Colonic mucosa (tissue), 4 donors: ENCODE measurements at places on chromosomes 5 and 9.

DNA sequence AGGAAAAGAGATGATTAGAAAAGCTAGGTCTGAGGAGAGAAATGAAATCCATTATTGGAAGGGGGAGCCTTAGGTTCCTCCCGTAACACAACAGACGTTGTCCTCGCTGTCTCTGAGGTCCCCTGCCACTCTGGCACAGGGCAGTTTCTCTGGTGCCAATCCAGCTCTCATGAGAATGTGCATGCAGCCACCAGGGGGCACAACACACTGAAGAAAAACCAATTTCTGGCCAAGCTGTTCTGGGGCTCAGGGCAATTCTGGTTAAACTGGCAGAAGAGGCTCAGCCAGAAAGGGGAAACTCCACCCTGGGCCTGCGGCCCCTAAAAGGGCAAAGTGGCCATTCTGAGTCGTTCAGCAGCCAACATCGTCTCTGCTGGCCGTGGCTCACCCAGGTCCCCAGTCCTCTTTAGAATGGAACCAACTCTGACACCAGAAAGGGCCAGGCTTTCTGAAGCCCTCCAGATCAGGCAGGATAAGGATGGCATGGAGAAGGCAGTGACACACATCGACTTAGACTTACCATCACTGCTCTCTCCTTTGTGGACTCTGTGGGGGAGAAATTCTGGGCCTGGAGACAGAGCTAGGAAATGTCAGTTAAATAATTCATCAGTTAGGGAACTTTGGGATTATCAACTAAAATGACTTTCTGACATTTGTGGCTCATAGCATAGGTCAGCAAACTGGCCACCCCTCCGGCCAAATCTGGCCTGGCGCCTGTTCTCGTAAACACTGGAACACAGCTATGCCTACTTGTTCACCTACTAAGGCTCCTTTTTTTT lies 58.5 kb upstream of the GOLPH3 start:
- H3K4me3 ChIP-seq = no peak overlapping the region
- no peaks in the 10 kb centered on the region for H3K27me3 ChIP-seq
- peak; percentile 85 for DNase-seq
- H3K4me1 ChIP-seq = no peaks in the 10 kb centered on the region

DNA sequence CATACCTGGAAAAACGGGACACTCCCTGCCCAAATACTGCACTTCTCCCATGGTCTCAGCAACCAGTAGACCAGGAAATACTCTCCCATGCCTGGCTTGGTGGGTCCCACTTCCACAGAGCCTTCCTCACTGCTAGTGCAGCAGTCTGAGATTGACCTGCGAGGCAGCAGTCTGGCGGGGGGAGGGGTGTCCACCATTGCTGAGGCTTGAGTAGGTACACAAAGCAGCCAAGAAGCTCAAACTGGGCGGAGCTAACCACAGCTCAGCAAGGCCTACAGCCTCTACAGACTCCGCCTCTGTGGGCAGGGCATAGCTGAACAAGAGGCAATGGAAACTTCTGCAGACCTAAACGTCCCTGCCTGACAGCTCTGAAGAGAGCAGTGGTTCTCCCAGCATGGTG lies 191.5 kb upstream of the FTMT start:
- no peaks in the 10 kb centered on the region for H3K27me3 ChIP-seq
- no peak overlapping the region for H3K4me3 ChIP-seq
- no peaks in the 10 kb centered on the region for H3K4me1 ChIP-seq

DNA sequence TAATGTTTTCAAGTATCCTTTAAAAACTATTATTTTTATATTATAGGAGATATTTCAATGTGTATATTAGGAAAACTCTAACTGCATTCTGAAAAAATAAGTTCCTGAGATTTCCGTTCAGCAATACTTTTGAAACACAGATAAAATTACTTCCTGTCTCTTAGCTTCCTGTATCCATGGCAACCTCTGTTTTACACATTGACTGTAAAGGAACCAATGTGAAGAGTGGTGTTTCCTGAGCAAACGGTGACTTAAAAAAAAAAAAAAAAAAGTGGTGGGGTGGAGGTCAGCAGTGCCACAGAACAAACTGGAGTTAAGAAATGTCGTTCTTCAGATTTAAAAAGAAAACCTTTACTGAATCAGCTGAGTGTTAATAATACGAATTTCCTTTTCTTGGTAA lies at the start of gene LRRC70:
Gene LRRC70 (plus strand): TSS at position 280 of the 400 bp plus-strand sequence. CDS start 620 bp downstream, outside the sequence.
- no peak for DNase-seq
- no peak within 1 kb of the TSS for H3K27ac ChIP-seq
- no peak within 1 kb of the TSS for H3K4me3 ChIP-seq
- no peaks in the 10 kb centered on the region for H3K36me3 ChIP-seq
- no peaks in the 10 kb centered on the region for H3K27me3 ChIP-seq

DNA sequence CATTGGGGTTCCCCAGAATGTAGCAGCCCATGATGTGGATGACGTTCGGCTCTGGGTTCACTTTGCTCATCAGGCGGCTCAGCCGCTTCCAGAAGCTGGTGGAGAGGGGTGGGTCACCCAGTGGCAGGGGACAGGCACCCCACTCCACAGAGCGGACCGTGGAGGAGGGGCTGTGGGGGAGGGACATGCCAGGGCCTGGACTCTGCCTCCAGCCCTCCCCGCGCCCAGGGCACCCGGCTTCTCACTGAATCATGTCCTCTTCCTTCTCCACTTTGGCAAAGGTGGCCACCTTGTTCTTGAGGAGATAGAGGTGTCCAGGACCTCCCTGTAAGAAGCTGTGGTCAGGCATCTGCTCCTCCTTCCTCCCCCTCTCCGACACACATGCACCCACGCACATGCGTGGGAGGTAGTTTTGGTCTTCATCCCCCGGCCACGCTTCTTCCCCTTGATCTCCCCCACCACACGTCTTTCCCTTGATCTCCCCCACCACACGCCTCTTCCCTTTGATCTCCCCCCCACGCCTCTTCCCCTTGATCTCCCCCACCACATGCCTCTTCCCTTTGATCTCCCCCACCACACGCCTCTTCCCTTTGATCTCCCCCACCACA lies 8.9 kb upstream of the ENTPD8 start:
- DNase-seq = peak; percentile 20
- H3K4me1 ChIP-seq = peaks cover 12% of the 10 kb centered on the region
- H3K27me3 ChIP-seq = no peaks in the 10 kb centered on the region
- H3K27ac ChIP-seq = no peak overlapping the region
- no peak overlapping the region for H3K4me3 ChIP-seq
- H3K36me3 ChIP-seq = no peaks in the 10 kb centered on the region

- H3K27me3 ChIP-seq = no peaks in the 10 kb centered on the region
- no peak overlapping the region for H3K4me3 ChIP-seq
- H3K36me3 ChIP-seq = no peaks in the 10 kb centered on the region
- H3K27ac ChIP-seq = no peak overlapping the region
Measured at GRCh38 chr9:106799152-106799551, 63.8 kb upstream of the ZNF462 start.

- no peak for DNase-seq
- H3K36me3 ChIP-seq = no peaks in the 10 kb centered on the region
- H3K27ac ChIP-seq = no peak overlapping the region
- no peaks in the 10 kb centered on the region for H3K27me3 ChIP-seq
- H3K4me1 ChIP-seq = no peaks in the 10 kb centered on the region
Measured at GRCh38 chr9:138117836-138118235, 240.3 kb downstream of the CACNA1B start.

DNA sequence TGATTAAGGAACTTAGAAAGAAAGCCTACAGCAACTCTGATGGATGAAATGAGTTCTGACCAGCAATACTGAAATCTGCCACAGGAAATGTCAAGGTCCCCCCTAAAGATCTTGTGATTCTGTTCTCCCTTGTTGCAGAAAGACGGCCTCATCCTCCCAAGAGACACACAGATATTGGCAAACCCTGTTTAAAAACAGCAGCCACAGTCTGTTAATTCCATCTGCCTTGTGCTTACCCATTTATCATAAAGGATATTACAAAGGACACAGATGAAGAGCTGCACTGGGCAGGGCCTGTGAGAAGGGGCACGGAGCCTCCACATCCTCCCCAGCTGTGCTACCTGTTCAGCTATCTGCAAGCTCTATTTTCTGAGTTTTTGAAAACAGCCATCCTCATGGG lies 15.2 kb downstream of the RAPGEF1 start:
- H3K36me3 ChIP-seq = no peaks in the 10 kb centered on the region
- H3K4me1 ChIP-seq = peaks cover 15% of the 10 kb centered on the region
- H3K27ac ChIP-seq = no peak overlapping the region
- H3K4me3 ChIP-seq = no peak overlapping the region
- no peak for DNase-seq

GRCh38 chr5:56647099-56647850 lies 168.1 kb upstream of the MAP3K1 start:
- H3K27ac ChIP-seq = no peak overlapping the region
- DNase-seq = no peak
- H3K36me3 ChIP-seq = no peaks in the 10 kb centered on the region
- no peaks in the 10 kb centered on the region for H3K27me3 ChIP-seq
- H3K4me1 ChIP-seq = no peaks in the 10 kb centered on the region
- no peak overlapping the region for H3K4me3 ChIP-seq

- H3K27me3 ChIP-seq = no peaks in the 10 kb centered on the region
- H3K27ac ChIP-seq = no peak overlapping the region
- H3K4me1 ChIP-seq = no peaks in the 10 kb centered on the region
- H3K36me3 ChIP-seq = no peaks in the 10 kb centered on the region
Measured at GRCh38 chr5:135571066-135571609, 7.7 kb downstream of the CXCL14 start.

GRCh38 chr5:169798438-169798837 lies 161.4 kb downstream of the DOCK2 start:
- H3K27ac ChIP-seq = no peak overlapping the region
- H3K36me3 ChIP-seq = no peaks in the 10 kb centered on the region
- H3K27me3 ChIP-seq = no peaks in the 10 kb centered on the region
- no peaks in the 10 kb centered on the region for H3K4me1 ChIP-seq

DNA sequence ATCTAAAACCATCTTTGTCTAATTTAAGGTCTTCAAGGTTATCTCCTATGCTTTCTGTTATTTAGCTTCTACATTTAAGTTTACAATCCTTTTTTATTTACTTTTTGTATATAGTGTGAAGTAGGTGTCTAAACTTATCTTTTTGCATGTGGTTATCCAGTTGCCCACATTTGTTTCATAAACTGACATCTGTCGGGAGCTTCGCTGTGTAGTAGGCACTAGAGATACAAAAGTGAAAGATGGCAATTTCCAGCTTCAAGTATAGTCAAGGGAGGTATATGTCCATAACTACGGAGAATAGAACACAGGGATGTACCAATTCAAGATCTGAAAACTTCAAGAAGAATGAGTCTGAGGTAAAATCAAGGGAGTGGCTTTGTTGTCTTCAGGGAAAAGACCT lies 38.7 kb upstream of the ELL2 start:
- no peaks in the 10 kb centered on the region for H3K36me3 ChIP-seq
- no peaks in the 10 kb centered on the region for H3K4me1 ChIP-seq
- no peak for DNase-seq
- no peaks in the 10 kb centered on the region for H3K27me3 ChIP-seq

DNA sequence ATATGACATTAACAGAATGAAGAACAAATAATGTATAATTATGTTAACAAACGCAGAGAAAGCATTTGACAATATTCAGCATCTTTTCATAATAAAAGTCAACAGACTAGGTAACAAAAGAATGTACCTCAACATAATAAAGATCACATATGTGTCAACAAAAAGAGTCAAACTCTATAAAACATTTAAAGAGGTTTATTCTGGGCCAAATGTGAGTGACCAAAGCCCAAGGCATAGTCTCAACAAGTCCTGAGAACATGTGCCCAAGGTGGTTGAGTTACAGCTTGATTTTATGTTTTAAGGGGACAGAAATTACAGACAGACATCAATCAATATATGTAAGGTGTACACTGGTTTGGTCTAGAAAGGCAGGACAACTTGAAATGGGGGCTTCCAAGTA lies 19.4 kb downstream of the BTNL8 start:
- no peak overlapping the region for H3K27ac ChIP-seq
- H3K4me3 ChIP-seq = no peak overlapping the region
- DNase-seq = no peak

DNA sequence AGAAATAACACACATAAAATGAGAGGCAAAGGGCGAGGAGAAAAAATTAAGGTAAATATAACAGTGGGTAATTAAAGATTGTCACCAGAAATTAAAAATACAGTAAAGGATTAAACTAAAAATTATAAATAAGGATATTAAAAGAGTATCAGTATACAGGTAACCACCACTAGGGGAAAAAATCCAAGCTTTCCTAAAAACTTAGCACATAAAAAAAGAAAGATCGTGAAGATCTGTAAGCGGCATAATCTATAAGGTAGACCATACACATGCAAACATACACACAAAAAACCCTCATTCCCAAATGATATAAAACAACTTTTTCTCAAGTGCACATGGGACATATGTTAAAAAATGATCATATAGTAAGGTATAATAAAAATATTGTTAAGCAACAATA lies 577.3 kb upstream of the NUDT12 start:
- H3K27ac ChIP-seq = no peak overlapping the region
- H3K27me3 ChIP-seq = no peaks in the 10 kb centered on the region
- DNase-seq = no peak

- H3K36me3 ChIP-seq = no peaks in the 10 kb centered on the region
- H3K27me3 ChIP-seq = peaks cover 9% of the 10 kb centered on the region
- H3K4me3 ChIP-seq = no peak overlapping the region
- no peaks in the 10 kb centered on the region for H3K4me1 ChIP-seq
- no peak for DNase-seq
Measured at GRCh38 chr5:930866-931265, 38.2 kb downstream of the TRIP13 start.

DNA sequence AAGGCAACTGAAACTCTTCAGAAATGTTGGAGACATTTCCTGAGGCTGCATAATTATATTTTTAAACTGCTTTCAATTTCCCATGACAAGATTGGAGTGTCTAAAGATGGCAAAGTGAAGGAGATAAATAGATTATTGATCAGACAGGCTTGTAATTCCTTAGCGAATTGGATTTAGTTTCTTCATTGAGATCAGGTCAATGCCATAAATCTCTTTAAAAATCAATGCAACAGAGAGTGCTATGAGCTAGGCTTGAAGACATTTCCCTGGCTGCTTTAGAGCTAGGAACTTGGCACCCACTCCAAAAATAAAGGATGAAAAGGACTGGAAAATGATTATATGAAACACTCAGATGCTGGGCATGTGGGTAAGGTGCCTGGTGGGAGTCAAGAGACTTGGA lies 828.4 kb downstream of the TLR4 start:
- no peaks in the 10 kb centered on the region for H3K4me1 ChIP-seq
- no peak overlapping the region for H3K4me3 ChIP-seq
- no peaks in the 10 kb centered on the region for H3K27me3 ChIP-seq
- no peak overlapping the region for H3K27ac ChIP-seq
- H3K36me3 ChIP-seq = no peaks in the 10 kb centered on the region

- H3K4me1 ChIP-seq = no peaks in the 10 kb centered on the region
- no peak overlapping the region for H3K4me3 ChIP-seq
- H3K36me3 ChIP-seq = no peaks in the 10 kb centered on the region
- no peaks in the 10 kb centered on the region for H3K27me3 ChIP-seq
Measured at GRCh38 chr9:22136461-22137096, 127.5 kb upstream of the CDKN2B start.

GRCh38 chr9:71130521-71130920 lies 9.1 kb upstream of the TRPM3 start:
- no peak for DNase-seq
- no peak overlapping the region for H3K4me3 ChIP-seq
- H3K27me3 ChIP-seq = no peaks in the 10 kb centered on the region

- no peaks in the 10 kb centered on the region for H3K4me1 ChIP-seq
- no peaks in the 10 kb centered on the region for H3K27me3 ChIP-seq
- H3K36me3 ChIP-seq = no peaks in the 10 kb centered on the region
- H3K4me3 ChIP-seq = no peak overlapping the region
Measured at GRCh38 chr5:73780302-73781080, 154.5 kb downstream of the ARHGEF28 start.

GRCh38 chr9:65426231-65426630 lies 141.2 kb upstream of the FOXD4L5 start:
- no peak overlapping the region for H3K27ac ChIP-seq
- H3K4me3 ChIP-seq = no peak overlapping the region
- no peaks in the 10 kb centered on the region for H3K4me1 ChIP-seq
- DNase-seq = no peak
- no peaks in the 10 kb centered on the region for H3K36me3 ChIP-seq
